Central memory CD8-positive, alpha-beta T cell (primary cell): ENCODE measurements at places on chromosomes 2 and 18.

DNA sequence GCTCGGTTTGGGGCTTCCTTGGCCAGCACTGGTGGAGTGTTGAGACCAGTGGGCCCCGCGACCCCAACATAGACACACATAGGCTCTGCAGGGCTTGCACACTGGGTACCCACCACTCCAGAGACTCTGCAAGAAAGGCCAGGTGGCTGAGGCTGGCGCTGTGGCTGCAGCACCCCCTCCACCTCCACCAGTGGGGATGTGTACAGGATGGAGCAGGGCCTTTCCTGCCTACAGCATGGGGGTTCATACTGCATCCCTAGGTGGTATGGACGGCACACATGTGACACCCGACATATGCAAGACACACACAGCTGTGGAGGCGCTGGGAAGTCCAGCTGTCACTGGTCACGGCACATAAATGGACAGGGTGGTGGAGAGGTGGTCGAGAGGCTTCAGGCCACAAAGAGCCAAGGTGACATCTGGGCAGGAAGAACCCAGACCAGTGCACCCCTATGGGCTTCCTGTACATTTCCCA is 1.3 kb downstream of the RNPEPL1 start:
- no peaks in the 10 kb centered on the region for H3K27me3 ChIP-seq
- DNase-seq, result no peak
- H3K27ac ChIP-seq, result peak overlapping the region; percentile 36
- H3K4me3 ChIP-seq, result peak overlapping the region; percentile 84
- H3K4me1 ChIP-seq, result peaks cover 65% of the 10 kb centered on the region

DNA sequence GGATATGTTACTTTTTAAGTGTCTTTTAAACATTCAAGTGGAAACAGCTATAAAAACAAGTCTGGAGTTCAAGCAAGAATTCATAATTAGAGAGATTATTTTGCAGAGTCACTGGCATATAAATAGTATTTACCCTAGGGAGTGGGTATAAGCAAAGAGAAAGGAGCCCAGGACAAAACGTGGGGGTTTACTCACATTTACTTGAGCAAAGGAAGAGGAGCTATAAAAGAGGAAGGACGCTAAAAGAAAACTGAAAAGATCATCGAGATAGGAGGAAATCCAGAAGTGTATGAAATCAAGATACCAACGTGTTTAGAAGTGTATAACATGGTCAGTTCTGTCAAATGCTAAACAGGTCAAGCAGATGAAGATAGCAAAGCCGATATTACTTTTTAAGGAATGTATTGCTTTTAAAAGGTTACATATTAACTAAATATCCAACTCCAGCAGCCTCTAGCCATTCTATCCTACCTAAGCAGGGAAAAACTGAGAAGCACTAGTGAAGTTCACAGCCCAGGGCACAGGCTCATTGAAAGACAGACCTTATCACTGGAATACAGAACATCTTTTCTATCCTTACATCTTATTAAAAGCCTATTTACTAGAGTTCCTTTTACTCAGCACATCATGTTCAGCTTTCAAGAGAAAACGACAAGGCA is 8.6 kb downstream of the KANSL1L start:
- no peaks in the 10 kb centered on the region for H3K4me1 ChIP-seq
- H3K27ac ChIP-seq, result no peak overlapping the region
- no peak overlapping the region for H3K4me3 ChIP-seq
- no peak for DNase-seq
- no peaks in the 10 kb centered on the region for H3K27me3 ChIP-seq

DNA sequence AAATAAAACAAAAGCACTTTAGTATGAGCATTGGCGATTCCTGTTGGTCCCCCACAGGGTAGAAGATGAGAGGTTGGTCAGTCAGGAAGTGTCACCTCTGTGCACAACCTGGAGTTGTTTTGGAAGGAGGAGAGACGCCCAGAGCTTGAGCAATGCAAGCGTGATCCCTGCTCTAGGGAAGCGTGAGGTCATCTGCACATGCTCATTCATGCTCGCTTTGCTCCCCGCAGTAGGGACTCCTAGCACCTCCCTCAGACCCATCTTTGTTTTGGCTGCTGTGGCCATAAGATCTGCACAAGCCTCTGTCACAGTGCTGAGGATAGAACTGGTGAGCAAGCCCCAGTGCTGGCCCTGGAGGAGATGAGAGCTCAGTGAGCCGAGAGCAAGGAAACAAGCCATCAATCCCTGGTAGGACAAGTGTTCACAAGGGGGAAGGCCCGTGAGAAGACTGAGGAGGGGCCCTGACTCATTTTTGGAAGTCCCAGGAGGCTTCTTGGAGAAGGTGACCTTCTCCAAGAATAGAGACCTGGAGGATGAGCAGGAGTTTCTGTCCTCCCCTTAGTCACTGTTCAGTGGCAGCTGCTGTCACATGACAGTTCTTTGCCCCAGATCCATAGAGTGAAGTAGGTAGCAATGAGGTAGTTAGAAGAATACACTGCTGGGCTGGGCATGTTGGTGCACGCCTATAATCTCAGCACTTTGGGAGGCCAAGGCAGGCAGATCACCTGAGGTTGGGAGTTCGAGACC is 13.3 kb upstream of the ATP8B1 start:
- DNase-seq, result no peak
- H3K36me3 ChIP-seq, result peaks cover 4% of the 10 kb centered on the region
- no peak overlapping the region for H3K27ac ChIP-seq

- no peaks in the 10 kb centered on the region for H3K36me3 ChIP-seq
- peaks cover 12% of the 10 kb centered on the region for H3K4me1 ChIP-seq
- peaks cover 100% of the 10 kb centered on the region for H3K27me3 ChIP-seq
- no peak overlapping the region for H3K27ac ChIP-seq
- H3K4me3 ChIP-seq, result no peak overlapping the region
- DNase-seq, result no peak
Measured at GRCh38 chr2:233929352-233930022, 12.3 kb downstream of the TRPM8 start.

DNA sequence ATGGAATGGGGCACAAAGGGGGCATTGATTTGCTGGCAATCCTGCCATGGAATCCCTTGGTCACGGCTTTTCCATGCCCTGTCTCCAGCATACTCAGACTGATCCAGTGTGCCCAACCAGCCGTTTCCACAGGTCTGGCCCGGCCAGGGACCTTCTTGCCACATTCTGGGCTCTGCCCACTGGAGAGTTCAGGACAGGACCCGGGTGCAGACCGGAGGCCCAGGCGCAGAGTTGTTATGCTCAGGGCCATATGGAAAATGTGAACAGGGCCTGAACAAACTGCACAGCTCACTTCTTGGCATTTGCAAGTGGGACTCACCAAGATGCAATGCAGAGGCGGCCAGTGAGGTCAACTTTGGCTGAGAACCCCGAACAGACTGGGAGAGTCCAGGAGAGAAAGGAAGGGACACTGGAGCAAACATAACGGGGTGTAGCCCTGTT is 15.6 kb upstream of the ASAP2 start:
- H3K27ac ChIP-seq, result no peak overlapping the region
- H3K4me3 ChIP-seq, result no peak overlapping the region
- H3K4me1 ChIP-seq, result no peaks in the 10 kb centered on the region
- peaks cover 5% of the 10 kb centered on the region for H3K36me3 ChIP-seq
